ENCODE measurements at places on chromosomes 5 and 9.

- DNase-seq: no peak
These were observed 520.6 kb downstream of the CTNND2 start for GRCh38 chr5:11383506-11384095.

- no peak for DNase-seq
These were observed 14.1 kb upstream of the XPA start for GRCh38 chr9:97711223-97711626.

- no peak for DNase-seq
These were observed 90.6 kb upstream of the HAND1 start for GRCh38 chr5:154568589-154568988.

GRCh38 chr9:80615964-80616363 lies 1044.2 kb downstream of the TLE4 start:
- DNase-seq: no peak

DNA sequence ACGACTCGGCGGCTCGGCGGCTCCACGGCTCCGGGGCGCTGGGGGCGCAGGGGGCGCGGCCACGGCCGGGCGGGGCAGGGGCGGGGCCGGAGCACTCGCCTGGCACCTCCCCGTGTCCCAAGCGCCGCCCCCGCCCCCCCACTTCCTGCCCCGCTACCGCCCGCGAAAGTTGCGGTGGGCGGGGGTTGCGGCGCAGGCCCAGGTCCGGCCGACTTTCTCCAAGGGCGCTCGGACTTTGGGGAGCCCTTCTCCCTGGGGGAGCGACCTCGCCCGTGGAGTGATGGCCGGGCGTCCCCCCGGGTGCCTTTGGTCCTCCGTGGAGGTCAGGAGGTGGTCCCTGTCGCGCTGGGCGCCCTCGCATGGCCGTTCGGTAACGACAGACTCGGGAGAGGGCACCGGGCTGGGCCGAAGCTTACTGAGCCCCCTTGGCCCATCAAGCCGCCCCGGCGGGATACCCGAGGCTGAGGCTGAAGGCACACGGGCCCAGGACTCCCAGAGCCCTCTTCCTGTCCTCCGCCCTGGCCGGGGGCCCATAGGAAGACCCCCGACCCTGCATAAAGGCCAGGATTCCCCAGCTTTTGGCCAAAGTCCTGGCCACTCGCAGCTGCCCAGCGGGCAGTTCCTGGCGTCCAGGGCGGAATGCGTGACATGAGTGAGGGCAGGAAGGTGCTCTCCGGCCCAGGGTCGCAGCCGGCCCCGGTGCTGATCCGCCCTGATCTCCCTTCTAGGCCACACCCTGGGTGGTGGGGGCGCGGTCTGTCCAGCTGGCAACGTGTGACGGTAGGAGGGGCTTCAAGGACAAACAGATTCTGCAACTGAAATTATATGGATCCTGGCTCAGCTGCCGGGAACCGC lies 883 bp upstream of the VAV2 start:
- peak; percentile 58 for DNase-seq

- no peak for DNase-seq
These were observed 4.4 kb upstream of the OR2S2 start for GRCh38 chr9:35962126-35962906.

All from CD4-positive, alpha-beta memory T cell (primary cell).